ENCODE measurements at places on chromosomes 4 and X. TPM values are rescaled to one million over a fixed set of nuclear protein-coding genes. Genes with fewer than 3 reads are reported as not detected.

DNA sequence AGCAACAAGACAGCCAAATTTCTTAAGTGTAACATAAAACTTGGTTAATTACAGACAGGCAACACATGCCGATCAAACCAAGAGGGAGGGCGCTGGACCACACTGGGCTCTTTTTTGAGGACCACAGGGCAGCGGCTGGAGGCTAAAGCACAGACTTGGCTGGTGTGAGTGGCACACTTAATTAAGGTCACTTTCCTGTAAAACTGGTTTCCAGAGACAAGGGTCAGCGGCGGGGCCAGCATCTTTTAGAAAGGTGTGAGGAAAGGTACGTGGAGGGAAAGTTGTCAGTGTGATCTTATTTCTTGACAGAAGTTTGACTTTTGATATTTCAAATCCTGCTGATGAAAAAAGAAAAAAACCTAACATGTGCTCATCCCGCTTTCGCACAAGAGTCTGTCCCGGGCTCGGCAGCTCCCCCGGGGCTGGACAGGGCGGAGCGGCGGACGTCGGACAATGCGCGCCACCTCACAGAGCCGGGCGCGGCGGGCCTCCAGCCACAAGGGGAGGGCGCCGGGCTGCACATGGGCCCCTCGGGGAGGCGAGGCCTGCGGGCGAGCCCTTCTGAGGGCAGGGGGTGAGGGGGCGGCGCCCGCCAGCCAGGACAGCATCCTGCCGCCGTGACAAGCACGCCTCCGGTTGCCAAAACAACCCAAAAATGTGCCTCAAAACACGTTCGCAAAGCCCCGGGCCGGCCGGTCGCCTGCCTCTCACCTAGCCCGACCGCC lies 660 bp upstream of the HSPA4L start:
- DNase-seq: no peak

GRCh38 chr4:114921191-114921590 lies 192.2 kb downstream of the NDST4 start:
- no peak for DNase-seq

- DNase-seq: no peak
Observed at GRCh38 chr4:1797861-1798579, 4.9 kb downstream of the FGFR3 start.

Gene PPP2R2C
- total RNA-seq: 0.41 TPM

- peak; percentile 63 for DNase-seq
Observed at GRCh38 chrX:9530848-9531274, 66.0 kb downstream of the TBL1X start.

Gene GPR78
- not detected for total RNA-seq

GRCh38 chrX:108541286-108541685 lies 101.6 kb downstream of the COL4A5 start:
- no peak for DNase-seq

- DNase-seq: no peak
Observed at GRCh38 chrX:118764122-118764521, 36.7 kb downstream of the IL13RA1 start.

DNA sequence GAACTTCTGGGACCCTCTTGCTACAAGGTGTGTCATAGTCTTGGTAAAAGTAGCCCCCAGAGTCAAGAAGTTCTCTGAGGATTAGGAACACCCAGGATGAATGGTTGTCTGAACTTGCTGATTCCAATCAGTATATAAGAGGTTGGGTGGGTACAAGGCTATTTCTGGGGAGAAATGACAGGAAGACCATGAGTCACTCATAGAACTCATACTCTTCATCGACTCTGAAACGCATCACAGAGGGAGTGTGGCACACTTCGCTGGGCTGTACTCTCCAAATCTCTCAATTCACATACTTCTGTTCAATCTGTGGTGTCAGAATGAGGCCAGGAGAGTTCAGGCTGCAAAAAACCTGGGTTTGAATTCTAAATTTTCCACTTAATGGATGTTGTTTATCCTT lies 193.2 kb upstream of the LEF1 start:
- no peak for DNase-seq

Gene XAGE1A
- not detected for total RNA-seq

DNA sequence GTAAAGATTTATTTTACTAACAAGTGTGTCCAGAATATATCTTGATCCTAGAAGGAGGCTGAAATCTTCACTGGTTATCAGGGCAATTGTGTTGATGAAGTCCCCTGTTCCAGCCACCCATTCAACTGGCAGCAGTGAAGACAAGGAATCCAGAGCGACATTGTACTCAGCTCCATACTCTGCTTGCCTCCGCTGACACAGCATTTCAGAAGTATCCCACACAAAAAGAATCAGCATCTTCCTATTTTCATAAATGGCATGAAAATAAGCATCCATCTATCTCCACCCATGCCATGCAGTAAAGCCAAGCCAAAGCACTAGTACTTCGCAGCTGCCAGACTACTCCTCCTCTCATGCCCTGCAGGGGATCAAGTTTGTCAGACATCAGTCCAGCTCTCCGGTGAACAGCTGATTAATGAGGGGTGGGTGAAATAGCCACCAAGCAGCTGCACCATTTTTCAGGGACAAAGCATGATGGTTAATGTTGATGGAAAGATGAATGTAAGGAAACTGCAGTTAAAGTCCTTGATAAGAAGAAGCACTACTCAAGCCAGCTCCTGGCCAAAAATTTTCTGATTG lies 54.0 kb downstream of the COL25A1 start:
- DNase-seq: no peak

GRCh38 chr4:13464543-13464942 lies 19.6 kb downstream of the RAB28 start:
- DNase-seq: no peak

DNA sequence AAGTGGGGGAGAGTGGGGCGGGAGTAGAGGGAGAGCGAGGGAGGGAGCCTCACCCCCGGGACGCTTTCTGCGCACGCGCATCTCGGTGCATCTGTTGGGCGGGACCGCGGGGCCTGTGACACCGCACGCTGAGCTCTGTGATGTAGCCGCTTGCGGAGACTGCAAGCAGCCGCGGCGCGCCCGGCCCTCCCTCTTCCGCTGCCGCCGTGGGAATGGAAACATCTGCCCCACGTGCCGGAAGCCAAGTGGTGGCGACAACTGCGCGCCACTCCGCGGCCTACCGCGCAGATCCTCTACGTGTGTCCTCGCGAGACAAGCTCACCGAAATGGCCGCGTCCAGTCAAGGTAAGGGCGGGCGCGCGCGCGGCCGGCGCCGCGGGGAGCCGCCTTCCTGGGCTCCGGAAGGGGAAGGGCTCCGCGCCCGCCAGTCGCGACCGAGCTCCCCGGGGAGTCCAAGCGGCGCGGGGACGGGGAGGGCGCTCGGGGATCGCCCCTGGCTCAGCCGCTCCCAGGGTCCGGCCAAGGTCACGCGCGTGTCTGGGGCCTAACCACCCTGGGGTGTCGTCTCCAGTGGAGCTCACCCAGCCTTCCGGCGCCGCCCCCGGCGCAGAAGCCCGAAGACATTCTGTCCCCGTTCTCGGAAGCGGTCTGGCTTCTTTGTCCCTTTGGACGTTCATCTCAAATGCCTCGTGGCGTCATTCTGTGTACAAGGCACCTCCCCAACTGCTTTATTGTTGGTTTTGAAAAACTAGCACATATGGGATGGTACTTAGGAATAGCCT lies at the start of gene FUNDC2:
TSS of gene FUNDC2 (plus strand) at position 118 of the 782 bp plus-strand sequence. CDS start at position 213, 95 bp downstream.
- peak; percentile 95 for DNase-seq

DNA sequence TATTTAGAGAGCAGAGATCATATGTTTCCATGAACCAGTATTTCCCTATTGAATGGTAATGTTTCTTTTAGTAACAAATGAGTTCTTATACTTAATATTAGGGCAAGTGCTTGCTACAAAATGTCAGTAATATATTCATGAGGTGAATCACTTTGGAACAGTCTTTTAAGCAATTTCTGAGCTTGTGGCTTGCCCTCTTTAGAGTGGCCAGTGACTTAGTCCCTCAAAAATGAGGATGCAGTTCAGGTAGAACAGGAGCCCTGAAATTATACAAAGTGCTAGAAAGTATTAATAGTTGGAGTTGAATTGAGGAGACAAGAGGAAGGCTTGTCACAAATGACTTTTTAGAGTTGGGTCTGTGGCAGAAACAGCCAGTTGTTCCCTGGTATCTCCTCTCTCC lies 53.4 kb upstream of the PITX2 start:
- no peak for DNase-seq

- DNase-seq: no peak
Observed at GRCh38 chr4:57040510-57040909, 61.8 kb downstream of the POLR2B start.

DNA sequence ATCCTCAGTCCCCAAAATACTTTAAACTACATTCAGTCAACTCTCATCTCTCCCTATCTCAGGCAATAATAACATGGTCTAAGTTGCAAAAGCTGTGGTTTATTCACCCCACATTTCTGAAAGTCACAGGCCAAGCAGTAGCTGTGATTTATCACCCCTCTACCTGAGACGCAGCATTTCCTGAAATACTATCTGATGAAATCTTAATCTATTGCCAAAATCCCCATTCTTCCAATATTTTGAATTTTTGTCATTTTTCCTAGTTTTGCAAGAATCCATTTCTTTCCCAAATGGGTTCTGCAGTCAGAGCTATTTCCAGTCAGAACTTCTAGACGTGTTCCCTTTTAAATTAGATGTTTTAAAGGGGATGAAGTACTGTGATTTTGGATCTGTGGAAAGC lies 148.3 kb downstream of the BANK1 start:
- no peak for DNase-seq

- no peak for DNase-seq
Observed at GRCh38 chr4:184154199-184154598, 63.5 kb downstream of the ENPP6 start.

DNA sequence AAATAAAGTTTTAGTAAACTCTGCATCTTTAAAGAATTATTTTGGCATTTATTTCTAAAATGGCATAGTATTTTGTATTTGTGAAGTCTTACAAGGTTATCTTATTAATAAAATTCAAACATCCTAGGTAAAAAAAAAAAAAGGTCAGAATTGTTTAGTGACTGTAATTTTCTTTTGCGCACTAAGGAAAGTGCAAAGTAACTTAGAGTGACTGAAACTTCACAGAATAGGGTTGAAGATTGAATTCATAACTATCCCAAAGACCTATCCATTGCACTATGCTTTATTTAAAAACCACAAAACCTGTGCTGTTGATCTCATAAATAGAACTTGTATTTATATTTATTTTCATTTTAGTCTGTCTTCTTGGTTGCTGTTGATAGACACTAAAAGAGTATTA lies 370 bp downstream of the ALB start:
- no peak for DNase-seq

Gene MEPE
- total RNA-seq: not detected

DNA sequence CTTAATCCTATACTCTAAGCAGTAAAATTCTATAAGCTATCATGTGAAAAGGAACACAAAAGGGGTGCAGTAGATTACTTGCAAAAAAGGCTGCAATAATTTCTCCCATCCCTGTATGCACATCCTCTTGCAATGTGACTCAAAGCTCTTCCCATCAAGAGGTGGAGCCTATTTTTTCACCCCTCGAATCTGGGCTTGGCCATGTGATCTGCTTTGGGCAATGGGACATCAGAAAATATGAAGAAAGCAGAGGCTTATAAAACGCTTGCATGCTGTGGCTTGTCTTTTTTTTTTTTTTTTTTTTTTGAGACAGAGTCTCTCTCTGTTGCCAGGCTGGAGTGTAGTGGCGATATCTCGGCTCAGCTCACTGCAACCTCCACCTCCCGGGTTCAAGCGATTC lies 33.0 kb downstream of the GEMIN8 start:
- no peak for DNase-seq

GRCh38 chr4:169098054-169098497 lies 88.0 kb upstream of the CBR4 start:
- DNase-seq: no peak

- DNase-seq: no peak
Observed at GRCh38 chrX:16267431-16267830, 100.2 kb downstream of the MAGEB17 start.

- no peak for DNase-seq
Observed at GRCh38 chrX:17525266-17525665, 150.3 kb downstream of the NHS start.

Gene NSG1
- 7.9 TPM for total RNA-seq

DNA sequence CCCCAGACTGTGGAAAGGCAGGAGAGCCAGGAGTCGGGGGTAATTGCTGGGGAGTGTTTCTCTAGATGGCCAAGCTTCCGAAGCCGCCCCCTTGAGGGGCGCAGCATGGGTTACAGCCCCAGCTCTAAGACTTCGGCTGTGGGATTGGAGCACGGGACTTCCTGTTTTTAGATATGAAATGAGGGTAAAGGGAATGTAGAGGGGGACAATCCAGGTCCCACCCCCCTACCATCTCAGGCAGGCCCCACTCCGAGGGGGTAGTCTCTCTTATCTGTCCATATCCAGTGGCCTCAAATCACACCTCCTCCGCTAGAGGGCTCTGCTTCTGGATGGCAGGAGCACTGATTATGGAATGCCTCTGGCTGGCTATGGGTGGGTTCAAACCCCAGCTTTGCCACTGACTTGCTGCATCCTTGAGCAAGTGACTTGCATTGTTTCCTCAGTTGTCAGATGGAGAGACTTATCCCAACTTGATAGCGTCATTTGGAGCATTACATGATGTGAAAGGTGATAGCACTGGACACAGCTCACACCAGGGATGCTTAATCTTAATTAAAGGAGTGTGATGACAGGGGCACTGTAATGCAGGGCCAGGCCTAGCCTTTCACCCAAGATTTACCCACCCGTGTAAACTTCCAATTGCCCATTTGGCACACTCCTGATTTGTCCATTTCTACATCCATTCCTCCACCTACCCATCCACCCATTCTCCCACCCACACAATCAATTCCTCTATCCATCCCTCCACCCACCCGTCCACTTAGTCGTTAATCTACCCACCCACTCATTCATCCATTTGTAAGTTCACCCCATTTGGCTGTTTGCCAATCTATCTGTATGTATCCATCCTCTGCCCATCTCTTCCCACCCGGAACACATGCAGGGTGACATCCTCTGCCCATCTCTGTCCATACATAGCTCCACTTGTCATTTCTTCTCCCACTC lies 848 bp upstream of the KCND1 start:
- no peak for DNase-seq

GRCh38 chr4:37988670-37989069 lies 28.5 kb downstream of the PTTG2 start:
- no peak for DNase-seq

Gene AMOT
- total RNA-seq: 26.2 TPM

DNA sequence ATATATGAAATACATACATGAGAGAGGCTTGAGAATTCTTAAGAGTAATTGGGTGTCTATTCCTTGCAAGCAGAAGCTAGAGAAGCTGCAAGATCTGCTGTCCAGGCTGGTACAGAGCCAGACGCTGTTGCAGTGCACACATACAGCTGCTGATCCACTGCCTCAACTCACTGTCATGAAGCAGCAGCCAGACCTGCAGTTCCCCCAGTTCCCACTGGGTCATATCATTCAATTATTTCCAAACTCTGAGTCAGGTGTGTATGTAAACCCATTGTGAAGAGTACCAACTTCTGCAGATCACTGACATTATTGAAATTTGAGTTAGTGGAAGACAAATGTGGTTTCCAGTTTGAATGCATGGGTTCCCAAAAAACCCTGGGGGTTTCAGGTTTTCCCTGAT lies 1212.8 kb upstream of the ADGRL3 start:
- DNase-seq: no peak

Gene PAGE5
- not detected for total RNA-seq

GRCh38 chr4:24121395-24122175 lies 231.7 kb upstream of the PPARGC1A start:
- DNase-seq: no peak

Gene CYBB
- total RNA-seq: 30.0 TPM

Gene ADAMTS3
- 0.57 TPM for total RNA-seq
